HL-60 (cell line): ENCODE measurements at places on chromosomes 3 and 15.
A peak's percentile ranks its signal among the peaks of the same experiment; 100 is the strongest.

- DNase-seq = peak; percentile 67
Observed at GRCh38 chr3:18445401-18446148, 20.4 kb upstream of the SATB1 start.

GRCh38 chr3:132088291-132088690 is 53.5 kb upstream of the CPNE4 start:
- no peak for DNase-seq

DNA sequence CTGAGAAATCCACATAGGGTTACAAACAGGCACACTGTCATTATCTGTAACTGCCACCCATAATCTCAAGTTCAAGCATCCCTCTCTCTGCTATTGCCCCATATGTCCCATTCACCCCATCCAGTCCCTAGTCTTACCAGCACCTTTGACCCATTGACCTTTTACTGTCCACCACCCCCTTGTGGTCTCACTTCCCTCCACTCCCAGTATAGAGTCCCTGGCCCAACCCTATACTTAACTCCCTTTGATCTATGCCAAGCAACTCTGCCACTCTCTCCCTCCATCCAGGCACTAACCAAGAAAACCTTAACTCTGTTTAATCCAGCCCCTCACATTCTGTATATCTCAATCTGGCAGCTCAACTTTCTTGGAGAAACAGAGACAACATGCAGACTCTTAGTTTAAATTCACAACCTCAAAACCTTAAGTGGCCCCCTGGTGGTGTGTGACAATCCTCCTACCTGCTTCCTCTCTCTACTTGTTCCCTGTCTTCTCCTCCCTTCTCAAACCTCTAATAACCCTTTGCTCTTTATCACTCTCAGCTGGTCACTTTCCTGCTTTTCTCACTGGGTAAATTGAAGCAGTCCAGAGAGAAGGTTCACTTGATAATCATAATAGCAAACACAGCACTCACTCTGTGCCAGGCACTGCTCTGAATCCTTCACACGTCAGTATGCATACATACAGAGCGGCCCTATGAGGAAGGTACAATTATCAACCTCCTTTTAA is 162.7 kb downstream of the STT3B start:
- DNase-seq = no peak

DNA sequence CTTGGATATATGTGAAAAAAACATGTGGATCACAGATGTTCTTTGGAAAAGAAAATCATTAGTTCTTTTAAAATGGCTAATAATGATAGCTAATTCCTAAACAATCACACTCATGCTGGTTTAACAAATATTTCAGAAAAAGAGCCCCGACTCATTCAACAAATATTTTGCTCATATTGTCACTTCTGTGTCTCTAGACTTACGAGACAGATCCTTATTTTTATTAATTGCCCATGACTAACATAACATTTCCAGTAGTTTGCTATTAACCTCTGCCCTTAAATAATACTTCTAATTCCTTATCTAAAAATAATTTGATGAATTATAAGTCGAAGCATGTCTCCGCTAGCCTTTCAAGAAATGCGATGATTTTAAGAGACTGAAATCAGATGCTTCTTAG is 70.4 kb downstream of the SATB1 start:
- no peak for DNase-seq

GRCh38 chr3:66372681-66373350 is 128.0 kb downstream of the LRIG1 start:
- no peak for DNase-seq

DNA sequence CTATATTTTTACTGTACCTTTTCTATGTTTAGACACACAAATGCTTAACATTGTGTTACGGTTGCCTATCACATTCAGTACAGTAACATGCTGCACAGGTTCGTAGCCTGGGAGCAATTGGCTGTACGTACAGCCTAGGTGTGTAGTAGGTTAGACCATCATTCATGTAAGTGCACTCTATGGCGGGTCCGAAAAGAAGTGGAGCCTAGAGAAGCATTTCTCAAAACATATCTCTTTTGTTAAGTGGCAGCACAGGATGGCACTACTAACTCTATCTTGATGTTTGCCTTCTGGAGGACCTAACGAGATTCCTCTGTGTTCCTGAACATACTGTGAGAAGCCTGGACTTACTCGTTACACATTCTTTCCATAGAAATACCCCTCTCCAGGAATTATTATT is 132.3 kb upstream of the ADPGK start:
- DNase-seq = no peak

DNA sequence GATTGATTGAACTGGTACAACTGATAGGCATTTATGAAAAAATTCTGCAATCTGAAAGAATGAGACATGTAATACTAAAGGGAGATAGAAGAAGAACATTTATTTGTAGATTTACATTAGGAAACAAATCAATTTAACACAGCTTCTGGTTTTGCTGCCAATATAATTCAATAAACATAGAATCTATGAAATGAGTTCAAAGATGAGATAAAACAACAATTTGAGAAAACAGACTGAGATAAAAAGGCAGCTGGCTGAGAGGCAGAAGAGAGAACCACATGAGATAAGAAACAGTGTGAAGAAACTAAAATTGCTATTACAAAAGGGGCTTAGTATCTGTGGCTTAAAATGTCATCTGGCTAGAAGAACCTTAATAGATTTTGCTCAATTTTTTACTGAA is 176.6 kb downstream of the PYDC2 start:
- DNase-seq = no peak

GRCh38 chr3:159763602-159764489 is 224.8 kb upstream of the IL12A start:
- DNase-seq = no peak

GRCh38 chr15:89732451-89733172 is 18.4 kb downstream of the MESP1 start:
- no peak for DNase-seq

DNA sequence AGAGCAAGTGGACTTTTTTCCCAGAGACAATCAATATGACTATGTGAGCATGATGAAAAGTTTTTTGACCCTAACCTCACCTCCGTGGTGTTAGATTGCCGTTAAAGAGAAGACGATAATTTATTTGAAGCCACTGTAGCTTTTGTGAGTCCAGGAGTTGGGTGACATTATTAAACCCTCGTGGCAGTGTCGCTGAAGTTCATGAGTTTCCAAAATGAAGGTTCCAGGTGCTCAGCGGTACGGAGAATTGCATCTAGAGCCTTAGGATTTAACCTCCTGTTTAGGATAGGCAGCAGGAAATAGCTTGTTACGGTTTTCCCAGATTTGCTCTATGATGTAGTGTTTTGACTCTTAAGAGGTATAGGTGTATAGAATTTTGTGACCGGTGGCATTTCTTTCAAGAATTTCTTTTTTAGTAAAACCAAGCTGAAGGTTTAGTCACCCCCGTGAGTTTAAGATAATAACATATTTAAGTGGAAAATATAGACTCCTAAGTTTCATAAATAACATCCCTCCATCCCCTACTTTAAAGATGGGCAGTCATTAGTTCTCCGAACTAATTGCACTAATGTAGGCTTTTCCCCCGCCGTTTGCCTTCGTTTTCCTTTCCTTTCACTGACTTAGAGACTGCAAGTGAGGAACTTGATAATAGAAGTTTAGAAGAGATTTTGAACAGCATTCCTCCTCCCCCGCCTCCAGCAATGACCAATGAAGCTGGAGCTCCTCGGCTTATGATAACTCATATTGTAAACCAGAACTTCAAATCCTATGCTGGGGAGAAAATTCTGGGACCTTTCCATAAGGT is 2.0 kb downstream of the SMC4 start:
- peak; percentile 50 for DNase-seq

- no peak for DNase-seq
Observed at GRCh38 chr15:37574985-37575384, 359.5 kb upstream of the TMCO5A start.

DNA sequence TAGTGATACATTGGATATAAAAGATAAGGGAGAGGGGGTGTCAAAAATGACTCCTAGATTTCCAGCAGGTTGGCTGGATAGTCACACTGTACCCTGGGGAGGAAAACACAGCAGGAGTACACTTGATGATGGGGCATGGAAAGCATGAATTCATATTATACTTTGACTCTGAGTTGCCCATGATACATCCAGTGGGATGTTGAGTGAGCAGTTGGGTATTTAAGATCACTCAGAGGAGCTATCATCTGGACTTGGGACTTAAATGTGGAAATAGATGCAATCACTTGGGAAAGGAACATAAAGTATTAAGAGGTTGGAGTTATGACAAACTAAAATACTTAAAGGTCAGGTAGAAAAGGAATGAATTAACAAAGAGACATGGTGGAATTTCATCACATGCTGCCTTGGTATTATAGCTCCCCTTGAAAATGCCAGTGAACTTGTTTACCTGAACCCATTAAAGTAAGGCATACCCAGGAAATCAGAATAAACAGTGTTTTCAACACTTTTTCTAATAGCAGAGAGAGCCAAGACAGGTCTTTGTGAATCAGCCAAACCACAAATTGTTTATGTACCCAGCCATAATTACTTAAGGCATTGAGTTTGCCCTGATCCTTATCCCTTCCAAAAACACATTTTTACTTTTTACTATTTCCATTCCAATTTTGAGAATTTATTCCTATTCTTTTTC is 49.9 kb upstream of the ABI3BP start:
- no peak for DNase-seq

DNA sequence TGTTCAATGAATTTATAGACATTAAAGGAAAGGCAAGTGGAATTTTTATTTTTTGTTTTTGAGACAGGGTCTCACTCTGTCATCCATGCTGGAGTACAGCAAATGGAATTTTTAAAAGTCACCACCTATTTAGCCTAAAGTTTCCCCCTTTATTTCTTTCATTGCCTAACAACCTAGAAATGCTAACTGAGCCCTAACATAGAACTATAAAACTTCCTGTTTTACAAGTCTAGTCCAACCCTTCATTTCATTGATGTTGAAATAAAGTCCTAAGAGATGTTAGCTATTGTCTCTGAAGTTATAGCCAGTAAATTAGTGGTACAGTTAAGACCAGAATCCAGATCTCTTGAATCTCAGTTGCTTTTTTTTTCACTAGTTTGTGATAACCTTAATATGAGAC is 39.0 kb downstream of the MAPK6 start:
- DNase-seq = no peak
